ENCODE measurements at places on chromosomes 11 and 22.

DNA sequence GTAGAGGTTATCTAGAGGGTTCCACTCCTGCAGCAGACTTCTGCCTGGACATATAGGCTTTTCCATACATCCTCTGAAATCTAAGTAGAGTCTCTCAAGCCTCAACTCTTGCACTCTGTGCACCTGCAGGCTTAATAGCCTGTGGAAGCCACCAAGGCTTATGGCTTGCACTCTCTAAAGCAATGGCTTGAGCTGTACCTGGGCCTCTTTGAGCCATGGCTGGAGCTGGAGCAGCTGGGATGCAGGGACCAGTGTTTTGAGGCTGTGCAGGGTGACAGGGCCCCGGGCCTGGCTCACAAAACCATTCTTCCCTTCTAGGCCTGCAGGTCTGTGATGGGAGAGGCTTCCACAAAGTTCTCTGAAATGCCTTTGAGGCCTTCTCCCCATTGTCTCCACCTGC is 2.9 kb upstream of the NXPE4 start:
- no peak for DNase-seq

DNA sequence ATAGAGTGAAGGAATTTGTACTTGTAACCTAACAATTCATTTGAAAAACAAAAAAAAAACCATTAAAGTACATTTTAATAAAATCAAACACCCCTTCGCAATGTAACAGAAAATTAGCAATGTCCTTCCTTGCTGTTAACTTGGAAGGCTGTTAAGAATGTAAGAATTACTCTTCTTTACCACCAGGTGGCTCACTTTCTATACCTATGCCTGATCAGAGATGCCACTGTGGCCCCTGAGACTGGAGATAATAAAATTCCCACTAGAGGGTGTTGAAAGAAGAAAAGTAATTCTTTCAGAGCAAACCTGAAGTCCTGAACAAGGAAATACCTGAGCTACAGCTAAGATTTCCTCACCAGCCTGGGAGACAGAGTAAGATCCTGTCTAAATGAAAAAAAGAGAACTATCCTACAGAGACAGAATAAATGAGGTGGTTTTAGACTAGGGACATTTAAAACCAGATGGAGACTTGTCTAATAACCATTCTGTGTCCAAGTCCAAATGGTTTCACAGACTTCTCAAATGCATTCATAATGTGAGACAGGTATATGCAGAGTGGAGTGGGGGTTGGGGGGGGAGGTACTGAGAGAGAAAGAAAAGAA is 1089.3 kb downstream of the FAM181B start:
- peak; percentile 37 for DNase-seq

- no peak for DNase-seq
These were observed 108.6 kb downstream of the INSC start for GRCh38 chr11:15223318-15223717.

- DNase-seq, result no peak
These were observed 26.1 kb upstream of the RIC3 start for GRCh38 chr11:8194956-8195355.

DNA sequence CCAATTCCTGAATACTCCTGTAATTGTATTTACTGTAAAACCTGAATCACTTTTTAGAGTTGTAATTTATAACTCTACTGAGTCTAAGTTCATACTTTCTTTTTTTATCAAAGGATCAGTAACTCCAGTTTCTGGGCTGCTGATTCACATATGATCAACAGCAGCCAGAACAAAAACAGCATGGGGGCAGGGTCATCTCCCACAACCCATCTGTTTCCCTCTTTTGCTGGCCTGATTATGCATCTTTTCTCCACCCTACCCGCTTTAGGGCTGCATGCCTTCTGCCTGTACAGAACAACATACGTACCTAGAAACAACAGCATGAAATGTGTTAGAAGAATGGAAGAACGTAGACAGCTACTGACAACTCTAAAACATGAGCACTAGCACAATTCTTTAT is 76.0 kb downstream of the MRTFA start:
- no peak for DNase-seq

- peak; percentile 82 for DNase-seq
These were observed 239.7 kb upstream of the API5 start for GRCh38 chr11:43072096-43072495.

- DNase-seq, result no peak
These were observed 28.1 kb upstream of the CD81 start for GRCh38 chr11:2348986-2349385.

GRCh38 chr11:68142441-68143309 is 21.5 kb upstream of the CHKA start:
- DNase-seq, result no peak

DNA sequence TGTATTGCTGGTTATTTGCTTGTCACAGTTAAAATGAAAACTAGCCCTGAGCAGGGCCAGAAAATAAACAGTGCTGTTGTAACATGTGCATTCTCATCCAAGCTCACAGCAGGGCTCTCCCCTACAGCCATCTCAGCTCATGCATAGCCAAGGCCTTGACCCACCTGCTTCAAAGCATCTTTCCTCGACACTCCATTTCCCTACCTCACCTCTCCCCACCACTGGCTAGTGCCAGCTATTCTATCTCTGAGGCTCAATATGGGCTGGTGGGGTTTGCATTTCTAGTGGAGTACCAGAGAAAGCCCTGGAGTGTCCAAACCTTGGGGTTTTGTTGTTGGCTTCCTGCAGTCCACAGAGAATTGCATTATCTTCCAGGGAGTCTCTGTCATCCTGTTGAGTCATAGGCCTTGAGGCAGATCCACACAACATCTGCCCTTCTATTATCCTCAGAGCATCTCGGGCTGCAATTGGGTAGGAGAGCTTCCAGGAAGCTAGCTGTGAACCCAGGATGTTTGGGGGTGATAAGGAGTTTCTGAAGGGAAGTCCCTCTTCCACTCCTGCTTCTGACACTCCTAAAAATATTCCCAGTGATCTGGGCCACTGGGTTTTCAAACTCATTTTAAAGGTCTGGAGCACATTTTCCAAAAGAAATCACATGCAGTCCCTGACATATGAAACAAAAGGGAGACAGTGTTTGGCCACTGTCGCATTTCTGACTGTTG is 36.1 kb upstream of the AMOTL1 start:
- no peak for DNase-seq

DNA sequence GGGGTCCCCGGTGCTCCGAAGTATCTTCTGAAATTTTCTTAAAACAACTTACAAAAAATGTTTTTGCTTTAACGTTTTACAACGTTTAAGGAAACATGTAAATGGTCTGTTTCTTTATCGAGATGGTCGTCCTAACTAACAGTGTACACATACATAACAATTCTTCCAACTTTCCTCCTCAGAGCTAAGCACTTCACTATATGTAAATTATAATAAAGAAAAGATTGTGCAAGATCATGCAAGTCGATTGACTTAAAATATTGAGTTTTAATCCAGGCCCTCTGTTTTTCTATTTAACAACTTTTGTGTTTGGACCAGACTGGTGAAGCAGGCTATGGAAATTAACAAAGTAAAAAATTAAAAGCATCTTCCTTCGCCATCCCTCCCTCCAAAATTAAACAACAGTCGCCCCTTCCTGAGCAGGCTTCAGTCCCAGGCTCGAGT is 4.9 kb downstream of the ALX4 start:
- DNase-seq, result no peak

DNA sequence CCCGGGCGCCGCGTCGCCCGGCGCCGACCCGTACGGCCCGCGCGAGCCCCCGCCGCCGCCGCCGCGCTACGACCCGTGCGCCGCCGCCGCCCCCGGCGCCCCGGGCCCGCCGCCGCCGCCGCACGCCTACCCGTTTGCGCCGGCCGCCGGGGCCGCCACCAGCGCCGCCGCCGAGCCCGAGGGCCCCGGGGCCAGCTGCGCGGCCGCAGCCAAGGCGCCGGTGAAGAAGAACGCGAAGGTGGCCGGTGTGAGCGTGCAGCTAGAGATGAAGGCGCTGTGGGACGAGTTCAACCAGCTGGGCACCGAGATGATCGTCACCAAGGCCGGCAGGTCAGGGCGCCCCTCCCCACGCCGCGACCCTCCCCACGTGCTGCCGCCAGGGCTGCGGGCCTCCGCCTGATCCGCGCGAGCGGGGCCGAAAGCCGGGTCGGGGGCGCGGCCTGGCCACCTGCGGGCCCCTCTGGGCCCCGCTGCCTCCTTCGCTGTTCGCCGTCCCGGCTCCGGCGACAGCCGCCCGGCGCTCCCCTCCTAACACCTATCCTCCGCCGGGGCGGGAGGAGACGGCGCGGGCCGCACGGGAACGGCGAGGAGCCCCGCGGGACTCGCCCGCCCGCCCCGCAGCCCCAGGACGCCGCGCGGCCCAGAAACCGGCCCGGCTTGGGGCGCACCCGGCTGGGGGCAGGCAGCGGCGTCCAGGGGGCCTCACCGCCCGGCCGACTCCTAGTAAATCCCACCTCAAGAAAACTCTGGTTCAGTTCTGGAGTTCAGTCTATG is 560 bp downstream of the TBX1 start:
- DNase-seq, result no peak

GRCh38 chr11:1450344-1450875 is 36.2 kb downstream of the MOB2 start:
- no peak for DNase-seq

GRCh38 chr22:20656902-20657836 is 116.7 kb upstream of the SERPIND1 start:
- DNase-seq, result no peak

DNA sequence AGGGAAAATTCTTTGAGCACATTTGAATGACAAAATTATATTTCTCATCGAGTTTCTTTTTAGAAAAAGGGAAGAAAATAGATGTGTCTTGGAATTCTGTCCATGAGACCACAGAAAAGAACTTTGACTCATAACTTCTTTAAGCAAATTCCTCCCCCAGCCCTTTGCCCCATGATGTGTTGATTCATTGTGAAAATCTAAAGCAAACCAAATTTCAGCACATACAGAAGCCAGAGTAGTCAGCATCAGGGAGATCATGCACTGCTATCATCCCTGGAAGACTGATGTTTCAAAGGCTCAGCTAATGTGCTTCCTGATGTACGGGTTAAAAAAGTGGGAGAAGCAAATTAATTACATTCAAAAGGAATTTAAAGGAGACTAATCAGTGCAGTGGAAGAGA is 159.7 kb downstream of the FAT3 start:
- no peak for DNase-seq

GRCh38 chr11:31940371-31941037 is 129.4 kb upstream of the PAX6 start:
- DNase-seq, result no peak

GRCh38 chr11:45238724-45239123 is 47.4 kb downstream of the SYT13 start:
- DNase-seq, result no peak

- no peak for DNase-seq
These were observed 14.0 kb upstream of the PAX6 start for GRCh38 chr11:31824879-31825837.

GRCh38 chr11:13939961-13940906 is 22.3 kb upstream of the SPON1 start:
- DNase-seq, result no peak

DNA sequence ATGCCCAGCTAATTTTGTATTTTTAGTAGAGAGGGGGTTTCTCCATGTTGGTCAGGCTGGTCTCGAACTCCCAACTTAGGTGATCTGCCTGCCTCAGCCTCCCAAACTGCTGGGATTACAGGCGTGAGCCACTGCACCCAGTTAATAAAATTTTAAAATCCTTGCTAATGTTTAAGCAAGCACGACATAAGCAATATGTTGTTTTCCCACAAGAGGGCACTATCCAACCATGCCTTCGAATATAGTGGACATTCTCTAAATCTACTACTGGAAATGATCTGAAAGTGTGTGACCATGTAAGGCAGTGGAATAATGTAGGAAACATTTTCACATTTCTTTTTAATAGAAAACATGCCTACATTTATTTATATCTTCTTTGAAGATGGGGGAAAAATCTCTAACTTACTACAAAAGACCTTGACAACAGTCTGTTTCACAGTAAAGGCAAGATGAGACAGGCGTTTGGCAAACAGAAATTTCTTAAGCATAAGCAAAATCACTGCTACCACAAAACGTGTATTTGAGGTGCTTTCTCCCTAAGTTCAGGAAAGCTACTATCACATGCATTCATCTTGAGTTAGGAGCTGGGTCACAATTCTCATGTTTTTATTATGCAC is 38.2 kb downstream of the PITPNB start:
- DNase-seq, result peak; percentile 59

DNA sequence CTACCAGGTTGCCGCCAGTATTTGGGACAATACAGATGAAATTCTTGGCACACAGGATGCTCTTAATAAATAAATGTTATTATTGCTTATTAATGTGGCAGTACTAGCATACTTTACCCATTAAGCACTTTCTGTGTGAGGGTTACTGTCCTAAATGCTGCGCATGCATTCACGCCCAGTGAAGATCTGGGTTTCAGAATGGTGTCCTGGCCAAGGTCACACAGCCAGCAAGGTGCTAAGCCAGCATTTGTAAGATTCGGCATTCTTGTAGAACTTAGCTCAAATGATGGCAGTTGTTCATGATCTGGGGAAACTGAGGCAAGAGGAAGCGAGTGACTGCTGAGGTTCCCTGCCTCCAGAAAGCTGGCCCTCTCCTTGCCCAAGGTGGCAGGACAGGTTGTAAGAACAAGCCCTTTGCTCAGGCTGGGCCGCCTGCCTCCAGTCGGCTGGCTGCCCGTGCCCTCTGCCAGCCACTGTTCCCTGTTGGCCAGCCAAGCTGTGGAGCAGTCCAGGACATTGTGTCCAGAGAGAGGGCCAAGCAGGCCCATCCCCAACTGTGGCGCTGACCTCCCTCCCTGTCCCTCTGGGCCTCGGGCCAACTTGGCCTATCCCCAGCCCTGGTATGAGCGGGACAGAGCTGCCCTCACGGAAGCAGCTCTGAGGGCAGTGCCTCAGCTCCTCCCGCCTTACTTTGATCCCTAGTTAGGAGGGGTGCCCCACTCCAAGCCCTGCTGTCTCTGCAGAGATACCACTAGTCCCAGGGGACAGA is 28.8 kb downstream of the TOB2 start:
- no peak for DNase-seq

GRCh38 chr22:49433717-49434611 is 393.7 kb downstream of the BRD1 start:
- no peak for DNase-seq

DNA sequence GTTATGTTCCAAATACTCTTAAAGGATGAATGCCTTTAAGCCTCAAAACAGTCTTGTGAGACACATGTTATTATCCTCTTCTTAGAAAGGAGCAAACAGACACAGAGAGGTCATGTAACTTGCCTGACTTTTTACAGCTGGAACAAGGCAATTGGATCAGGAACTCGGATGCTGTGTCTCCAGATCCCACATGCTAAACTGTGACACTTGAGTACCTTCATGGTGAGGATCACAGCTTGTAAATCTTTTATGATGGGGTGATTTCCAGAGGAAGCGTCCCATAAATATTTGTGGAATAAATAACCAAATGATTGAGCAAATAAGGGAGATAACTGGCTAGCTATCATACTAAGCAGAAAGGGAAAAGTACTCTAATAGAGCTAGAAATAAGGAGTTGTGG is 171.2 kb downstream of the C11orf91 start:
- no peak for DNase-seq

- DNase-seq, result no peak
These were observed 1.1 kb upstream of the CABP4 start for GRCh38 chr11:67453816-67454732.
